D721Med (cell line): ENCODE measurements at places on chromosomes 3 and 15.

DNA sequence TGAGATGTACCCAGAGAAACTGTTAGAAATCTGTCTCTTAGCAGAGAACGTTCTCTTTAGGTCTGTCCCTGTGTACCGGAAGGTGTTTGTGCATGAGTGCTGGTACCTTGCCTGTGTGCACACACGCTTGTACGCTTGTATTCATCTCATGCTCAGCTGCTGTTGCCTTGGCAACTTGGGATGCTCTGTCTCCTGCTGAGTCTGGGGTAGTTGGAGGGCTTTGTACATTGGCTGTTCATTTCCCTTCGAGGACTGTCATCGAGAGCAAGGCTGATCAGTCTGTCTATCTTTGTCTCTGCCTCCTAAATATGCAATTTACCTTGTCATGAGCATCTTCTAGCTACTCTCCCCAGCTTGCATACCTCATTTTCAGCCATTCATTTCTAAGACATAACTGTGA is 147.2 kb downstream of the SLCO3A1 start:
- DNase-seq: no peak

DNA sequence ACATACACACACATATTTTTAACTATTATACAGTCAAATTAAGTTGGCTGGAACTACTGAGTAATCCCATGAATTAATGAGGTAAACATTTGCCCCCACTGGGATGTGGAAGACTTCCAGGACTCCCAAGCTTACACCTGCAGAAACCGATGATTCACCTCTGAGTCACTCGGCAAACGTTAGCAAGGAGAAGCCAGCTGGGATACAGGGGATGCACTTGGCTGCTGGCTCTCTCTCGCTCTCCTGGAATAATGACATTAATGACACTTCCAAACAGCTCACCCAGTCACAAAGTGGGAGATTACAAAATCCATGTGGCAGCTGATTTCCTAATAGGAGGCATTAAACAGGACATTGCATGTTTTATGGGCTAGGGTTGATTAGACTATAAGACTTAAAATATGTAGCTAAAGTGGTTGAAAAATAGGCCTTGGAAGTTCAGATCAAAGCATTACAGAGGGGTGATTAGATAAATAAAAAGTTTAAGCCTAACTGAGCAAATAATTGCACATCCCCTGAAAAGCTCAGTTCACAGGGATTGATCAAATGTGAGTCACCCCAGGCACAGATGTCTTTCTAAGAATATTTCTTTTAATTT is 500.9 kb downstream of the SOX2 start:
- no peak for DNase-seq

DNA sequence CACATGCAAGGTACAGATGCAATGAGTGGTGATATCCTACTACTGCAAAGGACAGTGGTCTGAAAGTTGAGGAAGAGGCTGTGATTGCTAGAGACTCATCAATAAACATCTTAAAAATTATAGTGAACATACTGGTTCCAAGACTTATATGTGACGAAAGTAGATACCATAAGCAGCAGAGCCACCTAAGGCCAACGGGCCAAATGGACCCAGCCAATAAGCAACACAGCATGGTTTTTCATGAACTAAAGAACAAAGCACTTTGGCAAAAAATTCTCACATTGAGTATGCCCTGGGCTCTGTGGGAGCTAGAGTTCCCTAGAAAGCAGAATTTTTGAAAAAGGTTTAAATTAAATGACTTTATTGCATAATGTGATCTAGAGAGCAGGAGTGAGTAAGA is 272.1 kb downstream of the SI start:
- no peak for DNase-seq

GRCh38 chr15:60682115-60682514 is 203.2 kb upstream of the ICE2 start:
- DNase-seq: no peak

DNA sequence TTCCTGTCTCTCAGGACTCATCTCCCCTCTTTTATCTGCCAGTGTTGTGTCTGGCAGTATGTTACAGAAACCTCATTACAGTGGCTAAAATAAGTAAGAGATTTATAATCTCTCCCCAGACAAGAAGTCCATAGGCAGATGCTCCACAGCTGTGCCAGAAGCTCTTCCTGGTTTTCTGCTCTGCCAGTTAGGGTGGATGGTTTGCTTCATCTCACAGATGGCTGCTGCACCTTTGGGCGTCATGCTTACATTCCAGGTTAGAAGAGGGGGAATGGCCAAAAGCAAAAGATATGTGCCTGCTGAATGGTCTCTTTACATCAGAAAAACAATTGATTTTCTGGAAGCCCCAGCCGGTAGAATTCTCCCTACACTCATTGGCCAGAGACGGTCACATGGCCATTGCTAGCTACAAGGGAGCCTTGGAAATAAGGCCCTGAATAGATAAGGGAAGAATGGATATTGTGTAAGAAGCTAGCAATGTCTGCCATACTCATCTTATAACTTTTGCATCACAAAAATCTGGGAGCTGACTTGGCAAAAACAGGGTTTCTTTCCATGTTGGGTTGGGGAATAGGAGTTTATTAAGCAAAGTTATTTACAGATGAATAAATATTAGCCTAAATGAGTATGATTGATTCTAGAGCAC is 91.1 kb downstream of the PDCD6IP start:
- DNase-seq: no peak

DNA sequence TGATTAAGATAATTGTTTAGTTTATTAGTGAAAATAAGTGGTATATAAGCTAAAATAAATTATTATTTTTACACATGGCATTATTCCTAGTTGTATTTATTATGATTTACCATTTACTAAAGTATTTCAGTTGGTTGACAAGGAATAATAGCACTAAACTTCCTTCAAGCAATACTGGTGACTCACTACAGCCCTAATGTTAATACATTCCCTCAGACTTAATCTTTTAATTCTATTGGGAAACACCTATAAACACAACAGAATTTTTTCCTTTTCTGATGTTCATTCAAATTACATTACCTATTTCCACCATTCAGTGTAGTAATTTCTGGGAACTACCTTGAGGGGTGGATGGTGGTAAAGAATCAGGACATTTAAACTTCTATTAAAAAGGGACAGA is 264.0 kb downstream of the TIGIT start:
- DNase-seq: no peak
